Activated naive CD8-positive, alpha-beta T cell treated with anti-CD3 and anti-CD28 coated beads for 36 hours (primary cell): ENCODE measurements at places on chromosomes 6 and 20.

DNA sequence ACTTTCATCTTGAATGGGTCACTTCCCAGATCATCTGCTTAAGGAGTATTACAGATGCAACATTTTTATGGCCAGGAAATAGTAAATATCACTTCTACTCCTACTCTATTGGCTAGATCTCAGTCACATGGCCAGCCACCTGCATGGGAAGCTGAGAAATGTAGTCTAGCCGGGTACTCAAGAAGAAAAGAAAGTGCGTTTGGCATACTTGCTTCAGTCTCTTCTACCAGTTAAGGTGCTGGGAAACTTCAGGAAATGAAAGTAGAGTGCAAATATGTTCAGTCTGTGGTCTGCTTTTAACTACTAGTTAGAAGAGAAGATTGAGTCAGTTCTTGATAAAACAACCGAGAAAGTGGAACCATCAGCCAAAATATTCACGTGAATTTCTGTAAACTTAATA lies 129.2 kb downstream of the PDSS2 start:
- peaks cover 16% of the 10 kb centered on the region for H3K4me1 ChIP-seq
- peak overlapping the region; percentile 66 for H3K27ac ChIP-seq
- peak overlapping the region; percentile 18 for H3K4me3 ChIP-seq
- peaks cover 23% of the 10 kb centered on the region for H3K36me3 ChIP-seq

- no peaks in the 10 kb centered on the region for H3K4me1 ChIP-seq
- H3K27me3 ChIP-seq = peaks cover under 1% of the 10 kb centered on the region
- H3K36me3 ChIP-seq = no peaks in the 10 kb centered on the region
- no peak overlapping the region for H3K4me3 ChIP-seq
- no peak overlapping the region for H3K27ac ChIP-seq
These were observed 1307.0 kb upstream of the GJE1 start for GRCh38 chr6:140825731-140826130.

DNA sequence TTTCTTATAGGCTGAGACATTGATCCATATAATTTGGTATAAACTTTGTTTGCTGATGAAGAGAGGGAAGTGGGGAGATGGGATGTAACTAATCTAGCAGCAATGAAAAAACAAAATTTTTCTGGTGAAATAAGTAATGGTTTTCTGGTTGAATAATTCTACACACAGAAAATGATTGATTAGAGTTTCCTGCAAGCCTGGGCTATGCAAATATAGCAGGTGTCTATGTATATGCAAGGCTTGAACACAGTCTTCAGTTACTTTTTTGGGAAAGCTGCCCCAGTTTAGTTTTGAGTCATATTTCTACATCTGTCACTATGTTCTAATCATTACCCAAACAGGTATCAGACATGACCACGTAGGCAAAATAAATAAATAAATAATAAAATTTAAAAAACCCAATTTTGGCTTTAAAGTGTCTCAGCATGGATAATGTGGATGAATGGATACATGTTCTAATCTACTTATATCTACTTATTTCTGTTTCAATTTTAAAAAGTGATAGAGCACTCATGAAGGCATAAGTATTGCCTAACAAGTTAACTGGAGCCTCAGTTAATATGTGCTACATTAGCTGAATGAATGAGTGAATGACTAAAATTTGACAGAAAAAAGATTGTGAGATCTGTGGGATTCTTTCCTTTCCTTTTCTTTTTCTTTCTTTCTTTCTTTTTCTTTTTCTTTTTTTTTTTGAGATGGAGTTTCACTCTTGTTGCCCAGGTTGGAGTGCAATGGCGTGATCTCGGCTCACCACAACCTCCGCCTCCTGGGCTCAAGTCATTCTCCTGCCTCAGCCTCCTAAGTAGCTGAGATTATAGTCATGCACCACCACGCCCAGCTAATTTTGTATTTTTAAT lies 37.2 kb upstream of the TFB1M start:
- no peak overlapping the region for H3K4me3 ChIP-seq
- H3K27me3 ChIP-seq = peaks cover 4% of the 10 kb centered on the region
- no peak for DNase-seq
- no peaks in the 10 kb centered on the region for H3K4me1 ChIP-seq

GRCh38 chr20:62840244-62841197 lies 21.1 kb downstream of the TCFL5 start:
- peaks cover 1% of the 10 kb centered on the region for H3K36me3 ChIP-seq
- no peak for DNase-seq
- no peak overlapping the region for H3K27ac ChIP-seq
- peaks cover 5% of the 10 kb centered on the region for H3K4me1 ChIP-seq

GRCh38 chr6:22747571-22747970 lies 178.2 kb downstream of the HDGFL1 start:
- H3K4me1 ChIP-seq = peaks cover 2% of the 10 kb centered on the region
- no peak overlapping the region for H3K4me3 ChIP-seq
- no peaks in the 10 kb centered on the region for H3K36me3 ChIP-seq
- no peak for DNase-seq
- no peak overlapping the region for H3K27ac ChIP-seq

GRCh38 chr6:30202366-30202765 lies 10.8 kb downstream of the TRIM26 start:
- peaks cover 18% of the 10 kb centered on the region for H3K36me3 ChIP-seq
- H3K27me3 ChIP-seq = no peaks in the 10 kb centered on the region
- no peak overlapping the region for H3K27ac ChIP-seq
- DNase-seq = no peak

DNA sequence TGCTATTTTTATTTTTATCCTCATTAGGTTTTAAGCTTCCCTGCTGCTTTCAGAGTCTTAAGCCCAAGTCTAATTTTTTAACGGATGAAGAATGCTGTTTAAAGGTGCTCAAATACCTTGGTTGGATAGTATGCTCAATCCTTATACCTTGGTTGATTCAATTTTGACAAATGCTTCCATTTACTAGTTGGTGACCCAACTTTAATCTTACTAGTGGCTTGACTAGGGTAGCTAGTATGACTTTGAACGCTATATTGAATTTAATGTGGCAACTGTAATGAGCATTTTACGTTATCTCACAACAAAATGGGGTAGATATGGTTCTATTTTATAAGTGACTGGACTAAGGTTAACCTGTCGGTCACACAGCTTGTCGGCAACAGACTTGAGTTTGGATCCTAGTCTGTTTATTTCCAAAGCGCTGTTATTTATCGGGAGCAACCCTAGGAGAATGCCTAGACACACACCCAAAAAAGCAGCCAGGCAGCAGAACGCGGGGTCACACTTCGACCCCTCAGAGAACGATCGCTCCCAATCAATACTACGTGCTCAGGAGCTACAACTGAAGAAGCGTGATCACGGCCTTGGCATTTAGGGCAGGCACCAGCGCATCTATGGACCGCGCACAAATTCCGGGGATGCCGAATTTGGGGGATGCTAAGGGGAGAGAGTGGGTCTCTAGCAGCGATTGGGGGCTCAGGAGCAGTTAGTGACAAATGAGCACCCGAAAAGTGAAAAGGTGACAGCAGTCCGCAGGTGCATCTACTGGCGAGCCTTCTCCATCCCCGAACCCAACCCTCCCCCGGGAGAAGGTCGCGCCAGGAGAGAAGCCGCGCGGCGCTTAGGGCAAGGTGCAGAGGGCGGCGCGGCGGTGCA lies 586 bp upstream of the ALDH5A1 start:
- no peak for DNase-seq
- peak overlapping the region; percentile 85 for H3K4me3 ChIP-seq
- H3K36me3 ChIP-seq = peaks cover 22% of the 10 kb centered on the region
- peaks cover 13% of the 10 kb centered on the region for H3K4me1 ChIP-seq

DNA sequence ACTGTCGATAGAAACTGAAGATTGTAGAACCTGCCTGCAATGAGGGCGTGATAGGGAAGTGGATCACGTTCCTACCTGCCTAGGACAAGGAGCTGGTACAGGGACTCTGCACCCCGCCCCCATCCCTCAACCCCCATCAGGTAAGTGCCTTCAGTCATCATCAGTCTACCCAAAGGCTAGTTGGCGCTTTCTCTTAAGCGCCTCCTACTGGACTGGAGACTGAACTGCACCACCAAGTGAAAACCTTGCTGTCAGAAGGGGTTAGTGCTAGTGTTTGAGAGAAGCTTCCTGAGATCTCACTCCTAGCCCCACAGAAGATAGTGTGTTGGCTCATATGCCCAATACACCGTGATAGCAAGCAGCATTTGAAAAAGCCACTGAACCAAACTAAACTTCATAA lies 706.5 kb upstream of the MAN1A1 start:
- H3K27ac ChIP-seq = no peak overlapping the region
- no peak for DNase-seq
- H3K36me3 ChIP-seq = no peaks in the 10 kb centered on the region
- no peaks in the 10 kb centered on the region for H3K4me1 ChIP-seq

DNA sequence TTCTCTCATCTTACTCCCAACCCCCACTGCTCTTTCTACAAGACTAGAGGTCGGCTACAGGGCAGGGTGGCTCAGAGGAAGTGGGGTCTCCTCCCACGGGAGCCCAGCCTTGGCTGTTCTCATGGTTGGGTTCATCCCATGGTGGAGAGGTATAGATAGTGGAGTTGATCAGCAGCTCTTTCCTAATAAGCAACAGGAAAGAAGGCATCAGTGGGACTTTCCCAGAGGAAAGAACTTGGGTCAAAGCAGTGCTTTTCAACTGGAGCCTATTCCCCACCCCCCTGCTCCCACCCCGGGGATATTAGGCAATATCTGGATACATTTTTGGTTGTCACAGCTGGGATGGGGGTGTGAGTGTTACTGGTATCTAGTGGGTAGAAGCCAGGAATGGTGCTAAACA lies 200.9 kb downstream of the NFATC2 start:
- DNase-seq = no peak
- no peaks in the 10 kb centered on the region for H3K27me3 ChIP-seq
- no peaks in the 10 kb centered on the region for H3K36me3 ChIP-seq
- no peak overlapping the region for H3K27ac ChIP-seq
- no peaks in the 10 kb centered on the region for H3K4me1 ChIP-seq
- H3K4me3 ChIP-seq = no peak overlapping the region

DNA sequence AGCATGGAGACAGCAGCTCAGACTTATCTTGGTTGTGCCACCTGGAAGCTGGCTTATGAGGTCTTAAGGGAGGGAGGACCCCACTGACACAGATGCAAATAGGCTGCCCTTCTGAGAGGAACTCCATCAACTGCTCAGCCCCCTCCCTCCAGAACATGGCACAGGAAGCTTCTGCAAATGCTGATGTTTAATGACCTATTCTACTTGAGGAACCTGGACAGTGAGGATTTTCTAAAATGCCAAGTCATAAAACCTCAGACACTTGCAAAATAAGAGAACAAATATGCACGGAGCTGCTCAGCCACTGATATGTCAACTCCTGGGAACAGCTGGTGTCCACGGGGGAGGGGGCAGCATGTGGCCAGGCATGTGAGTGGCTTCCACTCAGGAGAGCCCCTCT lies 3.5 kb downstream of the CST9 start:
- H3K4me1 ChIP-seq = no peaks in the 10 kb centered on the region
- no peak overlapping the region for H3K4me3 ChIP-seq
- H3K36me3 ChIP-seq = no peaks in the 10 kb centered on the region
- no peak overlapping the region for H3K27ac ChIP-seq
- H3K27me3 ChIP-seq = peaks cover 5% of the 10 kb centered on the region

DNA sequence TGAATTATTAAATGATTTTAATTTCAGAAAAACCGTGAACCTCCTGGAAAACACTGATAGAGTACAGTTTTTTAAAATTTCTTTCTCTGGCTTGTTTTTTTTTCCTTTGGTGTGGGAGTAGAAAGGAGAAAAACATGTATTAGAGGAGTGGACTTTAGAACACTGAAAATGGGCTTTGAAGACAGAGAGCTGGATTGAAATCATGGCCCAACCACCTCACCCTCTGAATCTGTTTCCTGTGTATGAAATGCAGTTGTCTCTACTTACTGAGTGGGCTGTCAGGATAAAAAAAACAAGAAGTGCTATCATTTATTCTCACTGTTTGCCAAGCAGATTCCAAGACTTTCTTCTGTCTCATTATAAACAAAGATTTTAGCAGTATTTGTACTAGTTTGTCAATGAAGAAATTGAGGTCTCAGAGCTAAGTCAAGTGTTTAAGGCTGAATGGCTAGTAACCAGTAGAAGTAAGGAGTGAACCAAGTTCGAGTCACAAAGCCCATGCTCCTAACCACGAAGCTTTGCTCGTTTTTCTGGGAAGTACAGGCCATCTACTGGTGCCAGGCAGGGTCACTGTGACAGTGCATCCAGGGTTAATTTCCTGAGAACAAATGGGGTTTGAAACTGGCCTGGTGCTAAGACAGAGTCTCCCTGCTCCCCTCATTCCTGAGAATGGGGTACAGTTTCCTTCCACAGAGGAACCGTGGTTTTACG lies 256.4 kb downstream of the TMEM242 start:
- H3K36me3 ChIP-seq = peaks cover 8% of the 10 kb centered on the region
- H3K27me3 ChIP-seq = no peaks in the 10 kb centered on the region
- no peak overlapping the region for H3K4me3 ChIP-seq

DNA sequence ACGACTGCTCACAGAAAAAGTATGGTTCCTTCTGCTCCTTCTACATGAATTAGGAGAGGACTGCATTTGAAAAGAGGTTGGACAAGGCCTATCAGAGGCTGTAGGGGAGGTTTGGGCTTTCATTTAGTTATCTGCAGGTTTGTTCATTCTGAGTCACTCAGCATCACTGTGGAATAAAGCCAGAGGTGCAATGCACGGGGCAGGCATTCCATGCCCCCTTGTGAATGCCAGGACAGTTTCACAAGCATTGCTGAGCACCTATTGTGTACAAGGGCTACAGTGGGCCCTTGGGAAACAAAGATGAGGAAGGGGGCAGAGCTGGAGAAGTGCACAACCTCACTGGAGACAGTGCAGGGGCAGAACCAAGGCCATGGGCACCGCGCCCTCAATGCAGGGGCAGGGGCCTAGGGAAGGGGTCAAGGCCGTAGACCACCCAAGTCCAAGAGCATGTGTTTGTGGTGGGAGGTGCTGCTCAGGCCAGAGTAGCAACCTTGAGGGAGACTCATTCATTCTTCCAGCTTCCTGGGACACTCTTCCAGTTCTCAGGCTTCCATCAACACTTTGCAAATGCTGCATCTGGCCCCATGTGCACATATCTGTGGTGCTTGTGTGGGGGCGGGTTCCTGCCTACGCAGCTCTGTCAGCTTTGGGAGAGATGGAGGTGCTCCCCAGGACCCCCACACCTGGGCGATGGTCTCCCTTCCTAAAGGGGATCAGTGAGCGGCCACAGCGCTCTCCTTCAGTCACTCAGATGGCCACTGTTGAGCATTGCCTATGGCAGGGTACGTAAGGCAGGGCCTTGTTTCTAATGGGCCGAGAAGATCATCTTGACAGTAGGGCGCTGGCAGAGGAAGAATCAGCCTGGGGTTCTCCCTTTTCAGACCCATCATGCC lies 204.5 kb downstream of the SYNDIG1 start:
- H3K36me3 ChIP-seq = no peaks in the 10 kb centered on the region
- no peak overlapping the region for H3K4me3 ChIP-seq
- H3K27ac ChIP-seq = no peak overlapping the region
- H3K27me3 ChIP-seq = no peaks in the 10 kb centered on the region
- DNase-seq = no peak

DNA sequence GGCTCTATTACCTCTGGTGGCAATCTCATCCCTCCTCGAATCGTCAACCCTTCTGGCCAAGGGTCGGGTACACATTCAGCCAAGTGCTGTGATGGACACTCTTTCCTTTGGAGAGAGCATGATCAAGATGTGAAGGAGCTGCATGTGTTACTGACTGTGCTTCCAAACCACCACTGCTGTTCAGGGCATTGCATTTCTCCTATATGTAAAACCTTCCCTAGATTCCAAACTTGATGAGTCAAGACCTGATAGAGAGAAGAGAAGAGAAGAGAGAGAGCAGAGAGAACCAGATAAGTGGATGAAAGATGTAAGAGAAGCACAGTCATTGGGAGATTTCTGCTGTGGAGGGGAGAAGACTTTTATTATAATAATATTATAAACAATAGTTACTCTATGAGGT lies 162.2 kb downstream of the KCNQ5 start:
- DNase-seq = no peak
- peaks cover 6% of the 10 kb centered on the region for H3K4me1 ChIP-seq
- H3K4me3 ChIP-seq = no peak overlapping the region
- H3K27ac ChIP-seq = no peak overlapping the region
- H3K27me3 ChIP-seq = no peaks in the 10 kb centered on the region
